ENCODE measurements at places on chromosomes 3 and 15. TPM values are rescaled to one million over a fixed set of nuclear protein-coding genes. Genes with fewer than 3 reads are reported as not detected.

Gene IQCH
- 4.9 TPM for total RNA-seq

DNA sequence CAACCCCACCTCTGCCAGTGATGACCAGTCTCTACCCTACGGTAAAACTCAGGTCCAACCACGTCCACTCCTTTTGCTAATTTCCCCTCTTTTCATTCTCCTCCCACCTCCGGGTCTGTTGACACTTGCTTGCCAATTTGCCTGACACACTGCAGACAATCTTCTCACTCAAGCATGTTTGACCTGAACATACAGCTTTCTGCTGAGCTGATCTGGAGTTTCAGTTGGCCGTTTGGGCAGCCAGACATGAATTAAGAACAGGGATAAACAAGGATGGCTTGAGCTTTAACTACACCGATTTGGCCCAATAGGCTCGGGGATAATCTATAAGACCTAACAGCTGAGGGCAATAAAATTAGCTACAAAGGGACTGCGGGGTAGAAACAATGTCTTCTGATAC, 758.6 kb upstream of the CFAP20DC start:
- DNase-seq, result no peak

DNA sequence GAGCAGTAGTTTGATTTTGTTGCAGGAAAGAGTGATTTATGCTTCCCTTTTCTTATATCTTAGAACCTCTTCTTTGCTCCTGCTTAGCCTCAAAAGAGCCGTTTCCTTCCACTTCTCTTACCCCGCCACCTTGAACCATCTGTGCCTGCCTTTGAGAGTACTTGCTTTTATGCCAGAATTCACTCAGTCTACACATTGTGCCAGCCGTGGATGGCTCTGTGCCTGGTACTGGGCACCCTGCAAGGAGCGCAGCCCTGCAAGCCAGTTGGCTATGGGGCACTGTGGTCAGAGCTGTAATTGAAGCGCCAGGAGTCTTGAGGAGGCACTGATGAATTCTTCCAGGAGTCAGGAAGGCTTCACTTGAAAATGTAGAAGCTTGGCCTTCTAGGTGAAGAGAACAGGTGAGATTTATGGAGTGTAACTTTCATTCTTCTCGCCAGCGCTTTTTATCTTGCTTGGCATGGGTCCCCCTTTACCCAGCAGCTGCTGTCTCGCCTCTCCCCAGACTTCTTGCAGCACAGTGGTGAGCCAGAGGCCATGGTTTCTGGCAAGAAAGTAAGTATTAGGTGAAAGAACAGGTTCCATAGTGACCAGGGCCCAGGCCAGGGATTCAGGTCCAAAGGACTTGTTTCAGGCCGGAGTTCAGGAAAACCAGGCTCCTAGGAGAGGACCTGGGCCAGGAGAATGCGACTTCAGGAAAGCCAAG, 4.9 kb downstream of the TMED3 start:
- no peak for DNase-seq

Gene DNAH12
- total RNA-seq, result under 0.01 TPM
